ENCODE measurements at places on chromosomes 12 and 14.

DNA sequence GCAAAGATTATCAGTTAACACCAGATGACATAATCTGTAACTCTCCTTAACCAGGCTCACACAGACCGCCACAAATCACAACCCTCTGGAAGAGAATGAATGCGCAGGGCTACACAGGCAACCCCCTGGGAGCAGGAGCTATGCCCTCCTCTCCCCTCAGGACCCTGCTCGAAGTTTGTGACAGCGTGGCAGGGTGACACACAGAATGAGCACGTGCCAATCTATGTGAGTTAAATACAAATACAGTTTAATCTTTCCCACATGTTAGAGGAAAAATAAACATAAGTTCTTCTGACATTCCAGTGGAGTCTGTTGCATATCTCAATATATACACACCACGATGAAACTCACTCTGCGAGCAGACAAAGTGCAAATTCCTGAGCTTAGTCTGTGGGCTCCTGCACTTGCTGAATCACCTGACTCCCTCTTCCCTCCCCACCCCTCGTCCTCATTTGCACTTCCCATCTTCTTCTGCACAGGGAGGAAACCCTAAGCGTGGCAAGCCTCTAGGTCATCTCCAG, 37.6 kb downstream of the BCAT1 start:
- DNase-seq: no peak

GRCh38 chr12:110289044-110289710, 8.1 kb downstream of the ATP2A2 start:
- DNase-seq: no peak

GRCh38 chr14:53144244-53144643, 8.9 kb downstream of the DDHD1 start:
- no peak for DNase-seq

DNA sequence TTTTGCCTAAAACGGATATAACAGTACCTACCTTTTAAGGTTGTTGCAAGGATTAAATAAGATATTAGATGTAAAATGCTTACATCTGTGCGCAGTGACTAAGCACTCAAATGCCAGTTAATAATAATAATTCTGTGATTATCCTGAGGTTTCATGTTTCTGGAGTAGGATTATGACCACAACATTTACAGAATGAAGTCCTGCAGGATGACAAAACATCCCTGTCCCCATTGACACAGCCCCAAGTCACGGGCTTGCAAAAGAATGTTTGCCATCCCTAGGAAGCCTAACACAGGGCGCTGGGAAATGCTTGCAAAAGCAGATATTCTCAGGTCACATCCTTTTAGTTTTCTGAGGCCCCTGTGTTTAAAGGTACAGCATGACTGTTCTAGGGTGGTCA, 20.1 kb downstream of the SUSD6 start:
- DNase-seq: no peak

DNA sequence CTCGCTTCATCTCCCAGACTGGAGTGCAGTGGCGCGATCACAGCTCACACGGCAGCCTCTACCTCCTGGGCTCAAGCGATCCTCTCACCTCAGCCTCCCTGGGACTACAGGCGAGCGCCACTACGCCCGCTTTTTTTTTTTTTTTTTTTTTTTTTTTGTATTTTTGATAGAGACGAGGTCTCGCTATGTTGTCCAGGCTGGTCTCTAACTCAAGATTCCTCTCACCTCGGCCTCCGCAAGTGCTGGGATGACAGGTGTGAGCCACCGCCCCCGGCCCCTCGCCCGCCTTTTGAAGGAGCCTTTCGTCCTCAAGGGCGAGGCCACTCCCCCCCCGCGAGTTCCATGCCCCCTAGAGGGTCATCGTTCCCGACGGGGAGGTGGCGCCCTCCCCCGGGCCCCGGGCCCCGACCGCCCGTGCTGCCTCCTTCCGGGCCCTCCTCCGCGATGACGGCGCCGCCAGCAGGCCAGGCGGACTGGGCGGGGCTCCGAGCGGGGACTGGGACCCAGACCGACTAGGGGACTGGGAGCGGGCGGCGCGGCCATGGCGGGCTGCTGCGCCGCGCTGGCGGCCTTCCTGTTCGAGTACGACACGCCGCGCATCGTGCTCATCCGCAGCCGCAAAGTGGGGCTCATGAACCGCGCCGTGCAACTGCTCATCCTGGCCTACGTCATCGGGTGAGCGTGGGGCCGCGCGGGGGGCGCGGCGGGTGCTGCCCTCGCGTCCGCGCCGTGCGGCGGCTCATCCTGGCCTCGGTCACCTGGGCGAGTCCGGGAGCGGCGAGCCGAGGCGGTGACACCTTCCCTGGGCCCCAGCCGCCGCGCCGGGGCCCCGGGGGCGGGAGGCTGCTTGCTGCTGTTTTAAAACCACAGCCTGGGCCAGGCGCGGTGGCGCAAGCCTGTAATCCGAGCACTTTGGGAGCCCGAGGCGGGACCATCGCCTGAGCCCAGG, at the start of gene P2RX4:
TSS of gene P2RX4 (plus strand) at position 506 of the 949 bp plus-strand sequence. CDS start at position 542, 36 bp downstream.
- peak; percentile 75 for DNase-seq

- DNase-seq: no peak
These were observed 22.1 kb downstream of the SLC6A13 start for GRCh38 chr12:240566-240965.

DNA sequence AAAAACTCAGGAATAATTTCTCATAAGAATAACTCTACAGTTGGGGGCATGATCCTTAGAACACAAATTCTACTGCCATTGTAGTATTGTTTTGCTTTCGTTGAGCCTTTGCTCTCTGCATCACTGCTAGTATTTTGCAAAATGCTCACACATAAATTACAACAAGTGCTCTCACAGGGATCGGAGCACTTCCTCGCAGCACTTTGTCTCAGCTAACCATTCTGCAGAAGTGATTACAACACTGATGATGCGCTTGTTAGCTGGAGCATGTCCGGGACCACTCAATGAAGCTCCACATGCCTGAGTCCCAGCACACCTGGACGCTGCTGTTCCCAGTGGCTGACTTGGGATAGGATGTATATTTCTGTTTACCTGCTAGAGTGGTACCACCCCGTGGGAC, 31.6 kb downstream of the MOAP1 start:
- no peak for DNase-seq

DNA sequence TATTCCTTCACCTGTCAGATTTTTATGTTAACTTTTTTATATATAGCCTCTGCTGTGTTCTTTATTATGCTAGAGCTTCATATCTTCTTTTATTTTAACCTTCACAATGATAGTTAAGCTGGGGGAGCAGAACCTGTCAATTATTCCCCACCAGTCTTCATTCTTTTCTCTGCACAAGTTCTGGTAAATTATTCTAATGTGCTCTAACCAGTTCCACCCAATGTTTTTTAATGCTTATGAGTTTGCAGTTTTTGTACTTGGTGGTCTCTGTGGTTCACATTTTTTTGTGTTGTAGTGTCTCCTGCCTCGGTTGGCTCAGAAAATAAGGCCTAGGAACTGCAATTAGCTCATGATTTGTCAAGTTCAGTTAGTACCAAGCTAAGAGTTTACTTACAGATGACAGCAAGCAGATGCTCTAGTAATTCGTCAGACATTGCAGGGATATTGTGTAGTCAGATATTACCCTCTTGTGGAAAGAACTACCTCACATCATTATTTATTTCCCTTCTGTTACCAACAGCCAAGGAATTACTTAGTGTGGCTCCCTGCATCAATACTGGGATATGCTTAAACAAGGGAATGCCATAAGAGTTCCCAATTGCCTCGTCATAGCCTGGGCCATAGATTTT, 14.5 kb downstream of the DYRK2 start:
- DNase-seq: no peak

DNA sequence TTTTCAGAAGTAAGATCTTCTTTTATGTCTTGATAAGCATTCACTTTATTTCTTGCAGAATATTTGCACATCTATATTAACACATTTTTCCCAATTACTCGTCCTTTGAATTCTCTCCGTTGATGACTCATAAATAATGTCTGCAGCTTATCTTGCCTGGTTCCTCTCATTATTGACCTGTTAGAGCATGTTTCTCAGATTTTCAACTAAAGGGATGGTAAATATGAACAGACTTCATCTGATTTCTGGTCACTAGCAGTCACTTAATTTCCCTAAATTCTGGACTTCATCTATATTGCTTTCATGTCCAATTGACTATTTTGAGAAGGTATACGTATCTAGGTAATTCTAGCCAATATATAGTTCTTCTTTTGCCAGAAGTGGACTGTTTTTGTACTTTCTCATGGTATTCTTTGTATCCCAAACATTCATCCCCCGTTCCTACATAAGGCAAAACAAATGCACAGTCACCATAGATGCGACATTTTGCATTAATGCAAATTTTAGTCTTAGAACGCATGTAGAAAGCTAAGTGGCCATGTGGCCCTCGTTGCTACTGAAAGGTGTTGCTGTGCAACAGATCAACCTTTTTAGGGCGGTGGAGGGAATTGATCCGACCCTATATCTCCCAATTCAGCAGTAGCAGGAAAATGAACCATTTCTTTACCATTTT, 6.2 kb downstream of the PIK3C2G start:
- no peak for DNase-seq

- no peak for DNase-seq
These were observed 1116.5 kb upstream of the TMEM132C start for GRCh38 chr12:127150479-127150878.

GRCh38 chr12:116384691-116385485, 107.4 kb upstream of the MED13L start:
- DNase-seq: no peak

- no peak for DNase-seq
These were observed 75.9 kb upstream of the C12orf71 start for GRCh38 chr12:27158297-27158696.

DNA sequence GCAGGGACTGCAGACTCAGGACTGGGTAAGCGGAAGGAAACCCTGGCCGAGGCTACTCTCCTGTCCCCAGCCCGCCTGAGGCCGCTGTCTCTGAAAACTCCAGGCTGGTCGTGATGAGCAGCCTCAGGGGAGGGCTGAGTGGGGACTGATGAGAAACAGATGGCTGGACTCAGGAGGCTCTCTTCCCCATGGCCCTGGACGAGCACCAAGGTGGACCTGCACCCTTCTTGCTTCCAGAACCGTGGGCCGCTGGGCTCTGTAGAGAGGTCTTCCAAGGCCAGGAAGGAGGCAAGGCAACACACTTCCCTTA, 1.1 kb downstream of the TEX22 start:
- no peak for DNase-seq

DNA sequence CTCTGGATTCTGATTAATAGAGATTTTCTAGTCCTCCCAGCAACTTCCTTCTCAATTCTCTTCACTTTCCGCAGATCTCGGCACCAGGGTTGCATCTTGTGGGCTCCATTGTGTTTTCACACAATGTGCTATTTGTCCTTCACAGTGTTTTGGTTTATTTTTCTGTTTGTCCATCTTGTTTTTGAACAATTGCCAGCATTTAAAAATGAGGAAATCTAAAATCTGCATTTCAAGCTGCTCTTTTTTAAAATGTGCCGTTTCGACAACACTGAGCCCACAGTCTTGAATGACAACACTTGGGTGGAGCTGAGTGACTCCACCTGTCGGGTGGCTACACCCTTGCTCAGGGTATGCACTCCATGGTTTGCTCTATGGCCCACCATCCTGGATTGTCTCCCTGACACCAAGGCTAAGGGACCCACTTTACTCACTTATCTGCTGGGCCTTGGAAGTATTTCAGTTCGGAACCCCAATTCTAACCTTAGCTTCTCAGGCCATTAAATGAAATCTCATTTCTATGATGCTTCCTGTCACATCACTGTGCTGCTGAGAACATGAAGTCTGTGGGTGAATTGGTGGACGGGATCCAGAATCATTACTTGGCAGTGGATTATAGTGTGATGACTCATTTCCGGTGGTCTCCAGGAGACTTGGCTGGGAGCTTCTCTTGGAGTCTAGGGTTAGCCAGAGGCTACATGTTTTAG, 3.4 kb upstream of the MYRFL start:
- peak; percentile 7 for DNase-seq

DNA sequence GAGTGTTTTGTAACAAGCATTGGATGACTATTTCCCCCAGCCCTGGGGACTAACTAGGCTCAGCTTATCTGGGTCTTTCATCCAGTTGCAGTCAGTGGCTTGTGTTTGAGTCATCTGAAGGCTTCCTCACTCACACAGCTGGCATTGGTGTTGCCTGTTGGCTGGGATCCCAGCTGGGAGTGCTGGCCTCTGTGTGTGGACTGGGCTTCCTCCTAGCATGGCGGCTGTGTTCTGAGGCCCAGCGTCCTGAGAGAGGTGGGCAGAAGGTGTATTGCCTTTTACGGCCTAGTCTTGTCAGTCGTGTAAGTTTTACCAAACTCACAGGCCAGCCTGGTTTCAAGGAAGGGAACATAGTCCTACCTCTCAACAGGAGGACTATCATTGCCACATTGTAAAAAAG, 28.3 kb upstream of the PPP2R5C start:
- no peak for DNase-seq

Measured in NCI-H2107 (cell line).